ENCODE measurements at places on chromosomes 11 and 22. TPM values are rescaled to one million over a fixed set of nuclear protein-coding genes. Genes with fewer than 3 reads are reported as not detected.

The SLC15A3 gene
- total RNA-seq, result not detected

The NCAM1 gene
- total RNA-seq, result 0.03 TPM

The LARGE2 gene
- 2.7 TPM for total RNA-seq

The WNT7B gene
- total RNA-seq, result 60.1 TPM

The GGTLC2 gene
- not detected for total RNA-seq

The CYP2D6 gene
- 0.54 TPM for total RNA-seq

The MRGPRF gene
- total RNA-seq, result not detected

The UPK3A gene
- total RNA-seq, result not detected

The SEPTIN3 gene
- total RNA-seq, result 0.90 TPM

The MCAM gene
- total RNA-seq, result 11.4 TPM

The BAIAP2L2 gene
- total RNA-seq, result 7.8 TPM

The SLC7A4 gene
- total RNA-seq, result not detected

The OR5L1 gene
- total RNA-seq, result not detected

The TXNRD2 gene
- 36.7 TPM for total RNA-seq

The CELSR1 gene
- 29.1 TPM for total RNA-seq

The OR51B2 gene
- not detected for total RNA-seq

The MS4A6E gene
- total RNA-seq, result not detected

The MOGAT2 gene
- not detected for total RNA-seq

The IFITM2 gene
- 64.3 TPM for total RNA-seq

The PKDREJ gene
- not detected for total RNA-seq

The LGR4 gene
- total RNA-seq, result 37.1 TPM

The DRAP1 gene
- 196 TPM for total RNA-seq

The MMP10 gene
- total RNA-seq, result 0.96 TPM

The SERPIND1 gene
- not detected for total RNA-seq

The TRIM34 gene
- total RNA-seq, result 2.6 TPM

The ADM gene
- total RNA-seq, result 150 TPM

The TMEM191B gene
- 1.3 TPM for total RNA-seq

The RASD2 gene
- total RNA-seq, result 0.84 TPM

The NELL1 gene
- not detected for total RNA-seq

The TENM4 gene
- 0.05 TPM for total RNA-seq

The CNGA4 gene
- total RNA-seq, result 0.06 TPM

The UBTFL1 gene
- total RNA-seq, result not detected

The HPX gene
- total RNA-seq, result 0.51 TPM

The OR8H1 gene
- not detected for total RNA-seq

All from A549 treated with Hydrocortisone at 1 μM for 4 hours (cell line).